ENCODE measurements at places on chromosomes 2 and 18.

GRCh38 chr2:218745160-218745558 lies 34.5 kb downstream of the TTLL4 start:
- DNase-seq = no peak

DNA sequence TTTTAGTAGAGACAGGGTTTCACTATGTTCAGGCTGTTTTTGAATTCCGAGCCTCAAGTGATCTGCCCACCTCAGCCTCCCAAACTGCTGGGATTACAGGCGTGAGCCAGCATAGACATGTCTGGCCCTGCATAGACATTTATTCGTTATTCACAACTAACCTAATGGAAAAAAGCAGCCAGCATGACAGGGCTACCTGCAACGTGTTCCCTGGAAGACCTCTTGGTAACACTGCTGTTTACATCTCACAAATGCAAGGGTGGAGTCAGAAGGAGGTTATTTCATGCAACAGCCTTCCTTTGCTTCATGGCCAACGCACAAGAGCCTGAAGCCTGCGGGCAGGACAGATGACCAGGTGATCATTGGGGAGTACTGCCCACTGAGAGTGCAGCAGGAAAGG lies 9.2 kb downstream of the SERPINE2 start:
- DNase-seq = no peak

- DNase-seq = no peak
Observed at GRCh38 chr2:164690361-164690760, 69.1 kb upstream of the GRB14 start.

DNA sequence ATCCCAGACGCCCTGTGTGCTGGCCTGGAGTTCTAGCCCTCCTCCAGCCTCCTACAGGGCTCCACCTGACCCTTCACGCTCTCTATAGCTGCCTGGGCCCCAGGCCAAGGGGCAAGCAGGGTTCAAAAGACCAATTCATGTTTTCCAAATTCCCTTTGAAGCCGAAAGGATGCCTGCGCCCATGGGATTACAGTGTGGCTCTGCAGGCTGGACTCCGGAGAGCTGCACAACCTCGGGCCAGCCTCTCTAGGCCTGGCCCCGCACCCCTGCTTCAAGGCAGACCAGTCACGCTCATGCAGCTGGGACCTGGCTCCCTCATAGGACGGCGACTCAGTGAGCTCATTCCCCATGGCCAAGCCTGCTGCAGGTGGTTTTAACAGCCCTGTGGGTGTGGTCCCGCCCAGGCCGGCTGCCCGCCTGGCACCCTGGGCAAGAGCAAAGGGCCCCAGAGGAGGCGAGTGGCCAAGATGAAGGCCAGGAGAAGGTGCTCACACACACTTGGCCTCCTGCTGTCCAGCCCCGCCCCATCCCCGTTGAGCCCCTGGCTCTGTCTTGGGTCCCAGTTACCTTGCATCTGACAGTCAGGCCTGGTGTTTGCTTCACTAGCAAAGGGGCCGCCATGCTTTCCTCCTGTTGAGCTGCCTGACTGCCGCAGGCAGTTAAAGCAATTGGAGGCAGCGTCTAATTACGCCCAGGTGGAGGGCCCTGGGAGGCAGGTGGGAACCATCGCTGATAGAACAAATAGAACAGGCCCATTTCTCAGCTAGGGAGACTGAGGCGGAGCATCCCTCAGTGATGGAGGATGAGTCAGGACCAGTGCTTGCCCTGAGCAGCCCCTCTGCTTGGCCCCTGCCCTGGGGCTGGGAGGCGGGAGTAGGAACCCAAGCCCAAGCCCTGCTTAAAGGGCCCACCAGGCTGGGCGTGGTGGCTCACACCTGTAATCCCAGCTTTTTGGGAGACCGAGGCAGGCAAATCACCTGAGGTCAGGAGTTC lies 56.9 kb downstream of the SMAD7 start:
- DNase-seq = no peak

- no peak for DNase-seq
Observed at GRCh38 chr2:185372188-185372587, 366.4 kb upstream of the FSIP2 start.

GRCh38 chr2:46161911-46162310 lies 135.3 kb upstream of the EPAS1 start:
- no peak for DNase-seq

DNA sequence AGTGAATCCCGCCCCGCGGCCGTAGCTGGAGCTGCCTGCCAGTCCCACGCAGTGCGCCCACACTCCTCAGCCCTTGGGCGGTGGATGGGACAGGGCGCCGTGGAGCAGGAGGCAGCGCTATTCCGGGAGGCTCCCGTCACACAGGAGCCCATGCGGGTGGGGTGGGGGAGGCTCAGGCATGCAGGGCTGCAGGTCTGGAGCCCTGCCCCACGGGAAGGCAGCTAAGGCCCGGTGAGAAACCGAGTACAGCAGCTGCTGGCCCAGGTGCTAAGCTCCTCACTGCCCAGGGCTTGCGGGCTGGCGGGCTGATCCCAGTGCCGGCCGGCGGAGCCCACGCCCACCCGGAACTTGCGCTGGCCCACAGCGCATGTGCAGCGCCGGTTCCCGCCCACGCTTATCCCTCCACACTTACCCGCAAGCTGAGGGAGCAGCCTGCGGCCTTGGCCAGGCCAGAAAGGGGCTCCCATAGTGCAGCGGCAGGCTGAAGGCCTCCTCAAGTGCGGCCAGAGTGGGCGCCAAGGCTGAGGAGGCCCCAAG lies 1152.8 kb upstream of the CELF4 start:
- DNase-seq = no peak

DNA sequence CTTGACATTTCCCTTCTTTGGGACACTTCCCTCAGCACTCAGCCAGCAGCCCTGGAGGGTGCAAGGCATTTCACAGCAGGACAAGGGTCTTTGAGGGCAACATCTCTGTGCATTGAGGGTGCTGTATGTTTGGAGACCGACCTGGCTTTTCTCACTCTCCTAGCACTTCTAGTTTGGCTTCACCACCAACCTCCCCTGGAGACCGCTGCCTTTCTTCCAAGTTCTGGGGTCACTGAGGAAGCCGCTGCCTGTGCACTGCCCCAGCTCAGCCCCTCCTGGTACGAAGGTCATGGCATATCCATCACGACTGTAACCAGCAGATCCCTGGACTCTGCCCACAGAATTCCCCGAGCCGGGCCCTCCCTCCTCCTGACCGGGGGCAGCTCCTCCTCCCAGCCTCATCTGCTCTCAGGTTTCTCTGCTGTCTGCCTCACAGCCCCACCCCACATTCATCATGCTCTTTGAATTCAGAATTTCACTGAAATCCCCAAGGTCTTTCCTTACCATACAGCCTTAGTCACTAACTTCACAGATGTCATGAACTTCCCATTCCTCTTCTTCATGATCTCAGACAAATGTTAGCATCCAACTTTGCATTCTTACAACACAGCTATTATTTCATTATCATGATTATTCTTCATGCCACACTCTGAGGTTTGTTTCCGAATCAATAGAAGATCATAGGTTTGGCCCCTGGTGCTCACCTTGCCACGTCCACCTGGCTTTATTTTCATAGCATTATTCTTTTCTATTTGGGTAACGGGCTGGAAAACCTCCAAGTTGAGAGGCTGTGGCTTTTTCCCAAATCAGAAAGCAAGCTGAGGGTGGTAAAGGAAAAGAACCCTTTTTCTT lies 113.0 kb upstream of the COPS8 start:
- DNase-seq = no peak

DNA sequence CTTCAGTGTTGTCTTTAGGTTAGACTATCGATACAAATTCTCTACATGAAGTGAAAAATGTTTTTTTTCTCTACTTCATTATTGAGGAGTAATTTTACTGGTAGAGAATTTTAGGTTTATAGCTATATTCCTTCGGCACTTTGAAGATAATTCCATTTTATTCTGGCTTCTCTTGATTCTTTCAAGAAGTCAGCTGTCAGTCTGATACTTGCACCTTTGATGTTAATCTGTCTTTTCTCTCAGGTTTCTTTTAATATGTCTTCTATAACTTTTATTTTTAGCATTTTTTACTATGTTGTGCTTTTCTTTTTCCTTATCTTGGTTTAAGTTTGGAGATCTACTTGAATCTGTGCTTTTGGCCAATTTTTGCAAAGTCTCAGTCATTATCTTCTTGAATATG lies 18.6 kb downstream of the TSPYL6 start:
- DNase-seq = no peak

- DNase-seq = no peak
Observed at GRCh38 chr18:54280220-54280569, 10.9 kb downstream of the POLI start.

- no peak for DNase-seq
Observed at GRCh38 chr2:105924932-105925331, 180.2 kb downstream of the NCK2 start.

DNA sequence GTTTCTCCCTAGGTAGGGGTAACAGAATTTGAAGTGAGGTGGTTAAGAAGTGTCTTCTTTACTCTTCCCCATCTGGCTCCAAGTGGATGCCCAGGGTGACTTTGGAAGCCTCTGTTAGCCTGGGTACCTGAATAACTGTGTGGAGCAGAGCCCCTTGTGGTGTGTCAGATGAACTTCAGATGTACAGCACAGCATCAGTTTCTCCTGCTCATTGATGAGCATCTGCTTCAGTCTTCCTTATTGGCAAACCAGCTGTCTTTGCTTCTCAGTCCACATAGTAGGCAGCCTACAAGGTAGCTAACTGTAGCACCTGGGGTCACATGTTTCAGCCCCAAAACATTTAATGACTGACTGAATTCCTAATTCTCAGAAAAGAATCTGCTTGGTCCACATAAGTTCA lies 56.2 kb upstream of the ATP8B1 start:
- DNase-seq = no peak

DNA sequence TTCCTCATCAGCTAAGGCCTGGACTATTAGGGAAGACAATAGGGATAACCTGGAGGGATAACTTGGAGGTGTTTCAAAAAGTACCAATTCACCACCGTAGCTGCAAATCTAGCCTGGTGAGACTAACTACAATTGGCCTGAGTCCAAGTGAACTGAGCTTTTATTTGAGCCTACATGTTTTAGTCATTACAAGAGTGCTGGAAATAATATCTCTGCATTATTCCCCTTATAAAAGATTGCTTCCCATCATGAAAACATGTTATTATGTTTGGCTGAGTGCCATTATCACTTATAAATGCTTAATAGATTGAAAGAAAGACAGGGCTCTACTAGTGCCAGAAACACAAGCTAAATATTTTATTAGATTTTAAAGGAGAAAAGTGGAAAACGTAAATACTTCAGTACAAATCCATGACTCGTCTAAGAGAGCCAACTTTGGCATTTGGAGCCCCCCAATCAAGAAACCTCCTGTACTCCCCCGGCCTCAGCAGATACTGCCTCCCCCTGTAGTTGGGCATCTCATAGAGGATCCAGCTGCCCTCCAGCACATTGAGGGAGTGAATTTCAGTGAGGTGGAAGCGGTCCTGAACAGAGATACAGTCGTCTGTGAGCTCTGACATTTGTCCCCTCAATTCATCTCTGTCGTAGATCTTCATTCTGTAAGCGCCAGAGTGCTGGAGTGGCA lies 3.6 kb downstream of the CRYGB start:
- DNase-seq = no peak

DNA sequence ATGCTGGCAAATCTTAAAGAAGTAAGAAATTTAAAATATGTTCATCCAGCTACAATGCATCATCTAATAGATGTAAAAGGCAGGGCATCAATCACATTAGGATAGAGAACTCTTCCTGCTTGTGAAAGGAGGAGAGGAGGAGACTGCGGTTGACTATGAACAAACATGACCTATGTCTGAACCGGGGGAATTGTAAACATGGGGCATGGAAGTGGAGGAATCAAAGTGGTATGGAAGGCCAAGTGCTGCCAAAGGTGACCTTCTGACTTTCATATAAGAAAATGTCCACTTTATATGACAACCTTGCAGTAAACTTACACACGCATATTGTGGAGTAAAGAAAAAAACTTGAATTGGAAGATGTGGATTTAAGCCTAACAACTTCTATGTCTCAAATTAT lies 20.0 kb upstream of the SLC8A1 start:
- DNase-seq = no peak

DNA sequence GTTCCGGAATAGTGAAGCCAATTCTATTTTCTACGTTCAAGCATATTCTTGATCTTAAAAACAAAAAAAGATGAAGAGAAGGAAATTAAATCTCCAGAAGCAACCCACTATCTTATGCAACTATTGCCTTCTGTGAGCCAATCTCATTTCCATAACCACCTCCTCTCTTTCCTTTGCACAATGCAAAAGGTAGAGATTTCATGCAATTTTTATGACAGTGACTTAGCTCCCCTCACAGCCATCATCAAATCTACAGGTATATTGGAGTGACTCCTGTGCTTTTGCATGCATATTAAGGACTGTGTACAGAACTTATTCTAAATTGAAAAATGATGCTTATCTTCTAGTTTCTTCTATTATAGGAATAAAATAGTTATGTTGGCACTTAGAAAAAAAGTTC lies 191.8 kb downstream of the DCC start:
- no peak for DNase-seq

- DNase-seq = no peak
Observed at GRCh38 chr18:73711256-73711655, 436.4 kb downstream of the FBXO15 start.

All from stimulated activated CD8-positive, alpha-beta memory T cell treated with anti-CD3 and anti-CD28 coated beads, Interleukin-12 subunit alpha, Interleukin-12 subunit beta, amount 100 ng/mL, for 1 hour (primary cell).